Fibroblast of skin of right quadriceps (primary cell): ENCODE measurements at places on chromosomes 16 and 17.
A peak's percentile ranks its signal among the peaks of the same experiment; 100 is the strongest.

DNA sequence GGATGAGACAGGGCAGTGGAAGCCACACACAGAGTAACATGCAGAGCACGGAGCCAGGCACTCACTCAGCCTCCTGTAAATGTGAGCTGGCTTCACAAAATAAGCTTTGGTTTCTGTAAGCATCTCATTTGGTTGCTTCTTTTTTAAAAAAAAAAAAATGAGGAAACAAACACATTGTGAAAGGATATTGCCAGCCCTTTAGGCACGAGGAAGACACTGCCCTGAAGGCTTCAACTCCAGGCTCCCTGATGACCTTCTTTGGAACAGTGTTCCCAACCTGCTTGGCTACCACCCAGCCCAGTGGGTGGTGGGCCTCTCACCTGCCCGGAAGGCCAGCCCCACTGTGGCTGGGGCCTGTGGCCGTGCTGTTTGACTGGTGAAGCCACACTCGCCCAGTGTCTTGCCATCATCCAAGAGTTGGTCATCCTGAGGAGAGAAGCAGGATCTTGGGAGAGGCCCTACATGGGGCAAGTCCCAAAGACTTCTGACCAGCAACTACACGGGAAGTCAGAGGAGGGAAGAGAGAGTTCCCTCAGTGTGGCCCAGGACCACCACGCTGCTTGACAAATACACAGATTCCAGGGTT lies 1.9 kb downstream of the ELOB start:
- DNase-seq = no peak

DNA sequence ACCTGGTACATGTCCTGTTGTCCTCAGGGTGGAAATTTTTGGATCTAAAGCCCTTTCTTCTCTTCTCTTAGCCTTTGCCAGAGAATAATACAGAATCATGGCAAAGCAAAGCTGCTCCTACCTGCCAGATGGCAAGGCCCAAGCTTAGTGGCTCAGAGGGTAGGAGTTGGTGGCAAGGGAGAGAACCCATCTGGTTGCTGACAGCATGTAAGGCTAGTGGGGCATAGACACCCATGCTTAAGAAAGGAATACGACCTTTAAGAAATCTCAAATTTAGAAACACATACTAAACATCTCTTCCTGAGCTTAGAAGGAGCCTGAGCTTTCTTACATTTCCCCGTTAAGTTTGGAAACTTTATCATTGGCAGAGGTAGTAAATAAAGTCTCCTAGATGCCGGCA lies 395.0 kb upstream of the SOX9 start:
- no peak for DNase-seq

- no peak for DNase-seq
Observed at GRCh38 chr16:17289674-17290635, 180.8 kb downstream of the XYLT1 start.

DNA sequence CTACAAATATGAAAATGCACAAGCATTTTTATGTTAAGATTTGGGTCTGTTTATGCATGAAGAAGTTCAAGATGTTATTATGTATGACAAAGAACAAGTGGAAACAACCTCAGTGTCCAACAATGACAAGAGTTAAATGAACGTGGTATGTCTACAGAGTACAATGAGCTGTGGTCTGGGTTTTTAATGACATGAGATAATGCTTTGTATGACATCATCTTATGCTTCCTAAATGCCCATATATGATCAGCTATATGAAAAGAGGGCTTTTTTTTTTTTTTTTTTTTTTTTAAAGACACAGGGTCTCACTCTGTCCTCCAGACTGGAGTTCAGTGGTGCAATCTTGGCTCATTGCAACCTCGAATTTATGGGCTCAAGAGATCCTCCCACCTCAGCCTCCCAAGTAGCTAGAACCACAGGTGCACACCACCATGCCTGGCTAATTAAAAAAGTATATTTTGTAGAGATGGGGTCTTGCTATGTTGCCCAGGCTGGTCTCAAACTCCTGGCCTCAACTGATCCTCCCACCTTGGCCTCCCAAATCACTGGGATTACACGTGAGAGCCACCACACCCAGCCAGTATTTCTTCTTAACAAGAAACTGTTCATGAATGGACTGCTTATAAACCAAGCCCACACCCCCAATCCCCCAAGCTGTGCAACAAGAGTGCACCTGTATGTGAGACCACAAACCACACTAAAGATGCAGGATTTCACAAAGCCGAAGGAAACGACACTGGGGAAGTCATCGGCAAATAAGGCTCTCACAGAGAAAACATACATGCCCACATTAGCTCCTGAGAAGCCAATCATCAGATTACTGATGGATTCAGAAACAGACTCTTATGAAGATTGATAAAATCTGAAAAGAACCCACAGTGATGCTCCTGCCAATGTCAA lies 114.5 kb downstream of the CPPED1 start:
- no peak for DNase-seq

GRCh38 chr17:42913522-42913921 lies 12.9 kb downstream of the G6PC1 start:
- DNase-seq = no peak

DNA sequence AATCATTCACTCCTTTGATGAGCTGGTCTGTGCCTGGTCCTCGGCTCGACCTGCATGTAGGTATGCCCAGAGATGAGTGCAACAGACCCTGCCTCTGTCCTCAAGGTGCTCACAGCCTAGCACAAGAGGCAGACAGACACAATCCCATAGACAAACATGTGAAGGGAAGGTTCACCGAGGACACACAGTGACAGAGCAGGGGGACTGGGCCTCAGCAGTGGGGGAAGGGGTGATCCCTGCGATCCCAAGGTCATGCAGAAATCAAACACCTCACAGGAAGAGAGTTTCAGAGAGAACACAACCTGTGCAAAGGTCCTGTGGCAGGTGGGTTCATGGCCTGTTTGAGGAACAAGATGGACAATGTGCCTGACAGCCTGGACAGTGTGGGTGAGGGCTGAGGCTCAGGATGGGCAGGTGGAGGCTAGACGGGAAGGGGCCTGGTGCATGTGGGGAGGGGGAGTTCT lies 4.2 kb upstream of the VASN start:
- DNase-seq = no peak

- DNase-seq = peak; percentile 7
Observed at GRCh38 chr16:59048876-59049275, 314.8 kb upstream of the GOT2 start.

DNA sequence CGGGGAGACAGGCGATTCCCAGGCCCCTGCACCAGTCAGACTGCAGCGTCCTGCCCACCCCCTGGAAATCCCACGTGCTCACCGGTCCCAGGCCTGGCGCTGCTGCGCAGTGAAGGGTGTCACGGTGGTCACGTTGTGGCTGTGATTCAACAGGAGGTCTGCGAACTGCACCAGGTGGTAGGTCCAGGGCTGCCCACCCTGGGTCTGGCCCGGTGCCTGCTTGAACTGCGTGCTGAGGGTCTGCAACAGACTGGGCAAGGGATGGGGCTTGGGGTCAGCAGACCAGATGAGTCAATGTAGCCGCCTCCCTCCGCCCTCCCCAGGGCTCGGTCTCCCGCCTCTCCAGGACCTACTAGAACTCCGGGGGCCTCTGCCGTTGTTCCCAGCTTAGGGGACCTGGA lies 7.1 kb downstream of the MYBBP1A start:
- no peak for DNase-seq

DNA sequence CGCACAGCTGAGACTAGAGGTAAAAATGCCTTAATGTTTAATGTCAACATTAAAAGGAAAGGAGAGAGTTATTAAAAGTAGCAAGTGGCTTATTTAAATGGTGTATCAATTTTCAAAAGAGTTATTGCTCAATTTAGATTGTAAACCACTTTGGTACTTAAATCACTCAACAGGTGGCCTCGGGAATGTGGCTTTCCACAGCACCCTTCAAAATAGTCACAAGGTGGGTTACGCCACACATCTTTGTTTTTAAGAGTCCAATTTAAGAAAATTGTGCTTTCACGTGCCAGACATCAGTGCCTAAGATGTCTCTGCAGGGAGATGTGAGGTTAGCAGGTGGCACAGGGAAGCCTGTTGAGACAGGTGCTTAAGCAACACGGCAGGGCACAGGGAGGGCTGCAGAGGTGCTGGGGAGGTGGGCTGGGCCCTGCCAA lies 27.5 kb upstream of the ADCY7 start:
- no peak for DNase-seq

GRCh38 chr16:50671644-50672260 lies 9.4 kb downstream of the SNX20 start:
- peak; percentile 21 for DNase-seq

GRCh38 chr17:29090750-29091605 lies 48.0 kb downstream of the PIPOX start:
- no peak for DNase-seq
